ENCODE measurements at places on chromosomes 5 and 9.

GRCh38 chr9:129595311-129595741 lies 25.6 kb downstream of the C9orf50 start:
- DNase-seq: no peak

DNA sequence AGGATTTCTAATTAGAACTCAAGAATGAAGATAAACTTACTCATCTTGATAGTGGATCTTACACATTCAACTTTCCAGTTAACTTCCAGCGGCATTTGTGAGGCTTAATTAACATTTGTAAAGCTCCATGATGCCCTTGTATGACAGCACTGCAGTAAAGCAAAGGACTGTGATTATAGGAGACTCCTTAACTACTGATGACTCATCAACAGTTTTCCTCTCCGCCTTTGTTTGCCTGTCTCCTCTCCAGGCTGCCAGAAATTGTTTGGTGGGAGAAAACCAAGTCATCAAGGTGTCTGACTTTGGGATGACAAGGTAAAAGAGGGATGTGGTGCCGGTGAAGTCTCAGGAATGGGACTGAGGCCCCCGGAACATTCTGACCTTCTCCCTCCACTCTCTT lies 20.4 kb upstream of the CYFIP2 start:
- no peak for DNase-seq

DNA sequence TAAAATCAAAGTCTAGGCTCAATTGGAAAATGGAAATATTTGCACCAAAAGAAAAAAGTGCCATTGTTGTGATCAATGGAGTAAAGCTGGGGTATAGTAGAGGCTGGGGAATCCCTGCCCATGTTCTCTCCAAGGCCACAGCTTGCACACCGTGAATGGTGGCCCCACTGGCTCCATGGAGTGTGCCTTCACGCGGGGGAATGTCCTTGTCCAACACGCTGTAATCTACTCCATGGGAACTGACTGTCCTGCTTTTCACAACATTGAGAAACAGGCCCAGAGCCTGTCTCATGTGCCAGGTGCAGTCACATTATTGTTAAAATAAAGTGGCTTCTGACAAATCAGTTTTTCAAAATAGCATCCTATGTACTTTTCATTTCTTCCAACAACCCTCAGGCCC lies 33.1 kb upstream of the ITGA2 start:
- no peak for DNase-seq

GRCh38 chr9:126773004-126773607 lies 31.7 kb upstream of the ZBTB43 start:
- no peak for DNase-seq

DNA sequence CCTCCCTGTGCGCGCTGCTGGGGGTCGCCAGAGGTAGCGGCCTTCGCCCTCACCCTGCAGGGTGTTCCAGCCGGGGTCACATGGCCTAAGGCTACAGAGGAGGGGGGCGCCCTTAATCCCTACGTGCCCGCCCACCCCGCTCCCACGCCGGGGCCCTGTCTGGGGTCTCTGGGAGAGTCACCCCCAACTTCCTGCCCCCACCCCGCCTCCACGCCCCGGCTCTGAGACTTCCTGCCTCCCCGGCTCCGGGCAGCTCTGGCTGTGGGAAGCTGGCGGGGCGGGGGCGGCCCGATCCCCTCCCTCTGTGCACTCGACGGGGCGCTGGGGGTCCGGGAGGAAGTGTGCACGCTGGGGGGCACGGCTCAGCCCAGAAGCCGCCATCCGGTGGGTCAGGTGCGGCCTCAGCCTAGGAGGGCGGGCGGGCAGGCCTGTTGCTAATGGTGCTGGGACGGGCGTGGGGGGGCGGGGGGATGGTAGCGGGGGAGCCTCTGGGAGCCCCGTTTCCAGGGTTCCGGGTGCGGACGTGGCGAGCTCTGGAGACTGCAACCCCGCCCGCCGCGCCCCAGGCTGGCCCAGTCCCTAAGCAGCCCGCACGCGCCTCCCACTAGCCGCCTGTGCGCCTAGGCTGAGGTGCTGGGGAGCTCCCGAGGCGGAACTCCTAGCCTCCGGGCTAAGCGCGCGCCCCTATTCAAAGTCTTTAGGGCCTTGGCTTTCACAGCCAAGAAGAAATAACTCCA lies 61.6 kb downstream of the CXXC5 start:
- no peak for DNase-seq

DNA sequence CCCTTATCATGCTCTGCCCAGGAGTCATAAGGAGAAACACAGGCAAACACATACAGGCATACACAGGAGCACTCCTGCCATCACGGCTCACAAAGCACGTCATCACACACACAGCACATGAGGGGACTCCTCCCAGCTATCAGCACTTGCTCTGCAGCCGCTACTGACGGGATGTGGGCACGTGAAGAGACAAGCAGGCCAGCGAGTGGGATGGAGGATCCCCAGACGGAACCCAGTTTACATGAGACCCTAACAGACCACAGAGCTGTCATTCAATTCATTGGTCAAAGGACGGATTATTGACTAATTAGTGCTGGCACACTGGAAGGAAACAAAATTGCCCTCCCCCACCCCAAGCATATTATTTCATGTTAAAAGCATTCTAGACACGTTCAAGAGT lies 53.6 kb downstream of the SEMA4D start:
- DNase-seq: no peak

- no peak for DNase-seq
These were observed 108.1 kb upstream of the IER5L start for GRCh38 chr9:129285979-129286772.

DNA sequence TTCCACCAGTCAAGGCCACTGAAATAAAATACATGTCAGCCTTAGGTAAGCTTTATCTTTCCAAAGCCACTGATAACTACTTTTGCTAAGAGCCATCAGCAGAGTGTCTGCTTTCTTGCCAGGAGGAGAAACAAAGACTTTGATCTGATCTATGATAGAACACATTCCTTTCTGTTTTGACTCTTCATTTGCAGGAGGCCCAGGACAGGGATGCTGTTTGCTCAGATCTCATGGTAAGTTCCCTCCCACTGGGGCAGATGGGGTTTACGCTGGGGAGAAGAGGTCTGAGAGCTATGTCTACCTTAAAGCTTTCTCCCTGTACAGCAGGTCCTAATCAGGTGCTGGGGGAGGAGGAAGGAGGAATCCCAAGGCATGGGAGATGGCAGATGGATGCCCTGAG lies 497.6 kb downstream of the NTRK2 start:
- no peak for DNase-seq

GRCh38 chr9:4573634-4574389 lies 83.5 kb downstream of the SLC1A1 start:
- no peak for DNase-seq

DNA sequence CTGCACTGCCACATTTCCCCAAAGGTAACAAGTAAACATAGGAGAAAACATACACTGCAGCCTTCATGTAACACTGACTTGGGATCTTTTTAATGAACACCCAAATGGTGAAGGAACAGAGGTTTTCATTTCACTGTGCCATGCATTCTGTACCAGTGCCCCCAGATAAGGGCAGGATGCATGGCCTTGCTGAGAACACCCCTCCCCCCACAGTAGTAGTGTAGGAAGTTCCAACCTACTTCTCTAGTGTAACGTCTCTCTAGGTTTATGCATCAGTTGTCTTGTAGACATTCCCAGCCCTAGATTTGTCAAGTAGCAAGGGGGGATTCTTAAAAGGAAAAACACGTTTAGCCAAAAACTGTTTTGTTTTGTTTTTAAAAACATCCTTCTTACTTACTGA lies 29.9 kb downstream of the MAP3K1 start:
- DNase-seq: no peak

DNA sequence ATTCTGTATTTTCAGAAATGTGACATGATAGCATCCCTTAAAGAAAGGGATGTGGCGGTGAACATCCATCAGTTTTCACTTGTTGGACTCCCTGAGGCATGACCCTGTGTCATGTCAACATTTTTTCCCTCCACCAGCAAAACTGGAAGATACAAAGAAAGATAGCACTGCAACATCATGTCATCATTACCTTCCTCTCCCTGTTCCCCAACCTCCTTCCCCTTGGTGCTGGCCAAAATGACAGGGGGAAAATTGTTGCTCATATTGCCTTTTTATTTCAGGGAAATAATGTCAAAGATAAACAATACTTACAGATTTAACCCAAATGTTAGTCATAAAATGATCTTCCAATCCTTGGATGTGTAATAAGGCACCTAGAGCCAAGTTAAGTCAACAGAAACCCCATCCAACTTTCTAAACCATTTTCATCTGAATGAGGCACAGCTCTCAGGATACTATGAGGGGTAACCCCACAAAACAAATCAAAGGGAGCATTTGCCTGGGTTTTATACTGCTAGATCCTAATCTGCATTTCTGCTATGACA lies 644.3 kb downstream of the ACTL7B start:
- no peak for DNase-seq

GRCh38 chr5:76684756-76685519 lies 31.0 kb upstream of the F2R start:
- no peak for DNase-seq

- DNase-seq: no peak
These were observed 1.6 kb downstream of the NPR3 start for GRCh38 chr5:32712481-32713360.

DNA sequence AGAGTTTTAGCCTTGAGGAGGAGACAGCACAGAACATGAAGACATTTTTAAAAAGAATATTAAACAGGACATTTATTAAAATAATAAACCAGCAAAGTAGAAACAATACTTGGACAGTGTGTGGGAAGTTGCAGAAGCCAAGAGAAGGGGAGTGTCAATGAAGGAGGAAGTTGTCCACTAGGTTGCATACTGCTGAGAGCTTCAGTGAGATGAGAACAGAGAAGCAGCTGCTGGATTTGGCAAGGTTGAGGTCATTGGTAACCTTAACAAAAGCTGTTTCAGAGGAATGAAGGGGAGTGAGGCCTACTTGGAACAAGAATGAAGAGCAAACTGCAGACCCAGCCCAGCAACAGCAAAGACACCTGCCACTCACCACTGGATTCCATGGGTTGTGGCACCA lies 11.4 kb downstream of the BHMT start:
- DNase-seq: no peak

DNA sequence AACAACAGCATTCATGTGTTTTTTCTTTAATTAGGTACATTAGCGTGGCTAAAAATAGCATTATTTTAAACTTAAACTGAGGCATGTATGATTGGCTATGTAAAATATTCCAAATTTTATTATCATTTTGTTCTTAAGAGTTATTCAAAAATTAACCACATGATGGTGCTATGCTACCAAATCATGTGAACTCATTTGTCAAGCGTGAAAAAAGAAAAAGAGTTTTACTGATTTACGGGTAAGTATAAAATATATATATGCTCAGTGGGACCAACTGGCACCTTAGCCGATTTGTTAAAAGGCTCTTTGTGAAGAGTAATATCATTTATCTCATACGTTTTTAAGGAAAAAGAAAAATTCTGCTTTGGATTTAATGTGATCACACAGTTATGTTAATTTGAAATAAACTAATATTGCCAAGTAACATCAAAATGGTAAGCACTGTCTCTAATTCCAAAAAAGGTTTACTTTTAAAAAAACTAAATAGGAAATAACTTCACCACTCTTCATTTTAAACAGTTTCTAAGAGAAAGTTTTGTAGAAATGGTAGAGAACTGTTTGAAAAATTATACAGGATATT lies 1042.3 kb downstream of the CDH12 start:
- DNase-seq: no peak

GRCh38 chr9:106872641-106873040 lies 9.7 kb downstream of the ZNF462 start:
- DNase-seq: no peak

DNA sequence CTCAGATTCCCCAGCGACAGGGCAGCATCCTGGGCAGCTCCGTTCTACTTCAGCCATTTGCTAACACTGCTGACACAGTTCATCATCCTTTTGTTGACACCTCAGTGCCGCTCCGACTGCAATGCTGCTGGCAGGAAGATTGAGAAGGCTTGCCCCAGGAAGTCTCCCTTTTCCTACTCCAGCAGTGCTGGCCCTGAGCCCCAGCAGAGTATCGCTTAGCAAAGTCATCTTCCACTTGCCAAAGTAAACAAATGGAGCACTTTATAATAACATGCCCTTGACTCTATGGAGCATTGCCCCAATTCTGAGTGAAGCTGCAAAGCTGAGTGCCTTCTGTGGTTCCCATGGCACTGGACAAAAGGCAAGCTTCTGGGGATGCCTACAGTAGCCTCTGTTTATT lies 32.2 kb downstream of the PRLR start:
- peak; percentile 22 for DNase-seq

DNA sequence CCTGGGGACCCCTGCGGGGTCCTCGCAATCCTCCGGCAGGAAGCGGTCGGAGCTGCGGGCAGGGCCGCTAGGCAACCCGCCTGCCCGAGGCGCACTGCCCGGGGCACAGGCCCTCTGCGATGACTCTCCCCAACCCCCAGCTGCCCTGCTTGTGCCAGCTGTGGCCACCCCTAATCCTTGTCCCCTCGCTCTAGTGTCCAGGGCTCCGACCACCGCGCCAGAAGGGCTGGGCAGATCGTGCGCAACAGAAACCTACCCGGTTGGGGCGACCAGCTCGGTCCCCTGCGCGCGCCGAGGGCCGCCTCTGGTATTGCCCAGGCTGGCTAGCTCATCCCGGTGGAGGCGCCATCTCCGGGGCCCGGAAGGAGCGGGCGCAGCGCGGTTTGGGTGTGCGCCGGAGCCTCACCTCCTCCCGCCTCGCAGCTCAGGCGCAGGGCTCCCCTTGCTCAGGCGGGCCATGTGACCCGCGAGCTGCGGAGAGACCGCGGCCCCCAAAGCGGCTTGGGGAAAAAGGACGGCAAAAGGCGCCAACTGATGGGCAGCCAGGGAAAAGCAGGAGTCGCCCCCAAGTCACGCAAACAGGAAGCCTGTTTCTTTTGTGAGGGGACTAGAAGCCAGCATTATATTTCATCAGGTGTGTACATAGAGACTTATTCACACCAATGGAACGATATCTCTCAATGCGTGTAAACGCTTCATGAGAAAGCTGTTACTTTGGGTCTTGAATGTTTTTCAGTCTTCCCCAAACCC lies 46.8 kb upstream of the RNF20 start:
- DNase-seq: no peak

DNA sequence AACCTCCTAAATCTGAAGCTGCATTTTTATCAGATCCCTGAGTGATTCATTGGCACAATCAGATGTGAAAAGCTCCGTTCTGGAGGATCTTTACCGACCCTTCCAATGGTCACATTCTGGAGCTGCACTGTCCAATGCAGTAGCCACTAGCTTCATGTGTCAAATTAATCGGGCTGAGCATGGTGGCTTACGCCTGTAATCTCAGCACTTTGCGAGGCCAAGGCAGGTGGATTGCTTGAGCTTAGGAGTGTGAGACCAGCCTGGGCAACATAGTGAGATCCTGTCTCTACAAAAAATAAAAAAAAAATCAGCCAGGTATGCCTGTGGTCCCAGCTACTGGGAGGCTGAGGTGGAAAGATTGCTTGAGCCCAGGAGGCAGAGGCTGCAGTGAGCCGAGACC lies 3.7 kb downstream of the IL17B start:
- no peak for DNase-seq

- DNase-seq: no peak
These were observed 1918.4 kb downstream of the MAT2B start for GRCh38 chr5:165423697-165424299.

- no peak for DNase-seq
These were observed 10.9 kb upstream of the NDFIP1 start for GRCh38 chr5:142097681-142098080.

- DNase-seq: peak; percentile 89
These were observed 78.3 kb upstream of the TNFSF8 start for GRCh38 chr9:115008536-115009270.
